Activated T-helper 2 cell treated with anti-CD3 and anti-CD28 coated beads, Interferon-gamma antibody, Interleukin-2, Interleukin-4, amounts not matched to agents 10 μg/mL and 5 μg/mL and 100 μg/mL, durations not matched to agents 14 hours and 24 hours and 36 hours (primary cell): ENCODE measurements at places on chromosomes 5 and 9.

- no peak for DNase-seq
Measured at GRCh38 chr5:172762214-172763119, 8.5 kb downstream of the DUSP1 start.

GRCh38 chr9:77999231-77999631 lies 32.4 kb downstream of the GNAQ start:
- no peak for DNase-seq

DNA sequence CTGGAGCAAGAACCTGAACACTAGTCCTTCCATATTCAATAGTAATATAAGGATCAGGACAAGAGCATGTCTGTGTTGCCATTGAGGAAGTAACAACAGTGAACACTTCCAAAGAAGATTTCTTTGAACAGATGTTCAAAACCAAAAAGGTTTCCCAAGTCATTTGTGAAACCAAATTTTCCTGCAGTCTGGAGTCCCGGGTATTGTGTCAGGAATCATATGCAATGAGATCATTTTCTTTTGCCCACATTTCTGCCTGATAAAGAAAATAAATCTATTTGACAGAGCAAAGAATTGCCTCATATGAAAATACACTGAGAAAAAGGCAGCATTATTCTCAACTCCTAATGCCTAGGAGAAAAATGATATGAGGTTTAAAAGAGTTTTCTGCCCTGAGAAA lies 151.7 kb downstream of the SNX18 start:
- DNase-seq: no peak

DNA sequence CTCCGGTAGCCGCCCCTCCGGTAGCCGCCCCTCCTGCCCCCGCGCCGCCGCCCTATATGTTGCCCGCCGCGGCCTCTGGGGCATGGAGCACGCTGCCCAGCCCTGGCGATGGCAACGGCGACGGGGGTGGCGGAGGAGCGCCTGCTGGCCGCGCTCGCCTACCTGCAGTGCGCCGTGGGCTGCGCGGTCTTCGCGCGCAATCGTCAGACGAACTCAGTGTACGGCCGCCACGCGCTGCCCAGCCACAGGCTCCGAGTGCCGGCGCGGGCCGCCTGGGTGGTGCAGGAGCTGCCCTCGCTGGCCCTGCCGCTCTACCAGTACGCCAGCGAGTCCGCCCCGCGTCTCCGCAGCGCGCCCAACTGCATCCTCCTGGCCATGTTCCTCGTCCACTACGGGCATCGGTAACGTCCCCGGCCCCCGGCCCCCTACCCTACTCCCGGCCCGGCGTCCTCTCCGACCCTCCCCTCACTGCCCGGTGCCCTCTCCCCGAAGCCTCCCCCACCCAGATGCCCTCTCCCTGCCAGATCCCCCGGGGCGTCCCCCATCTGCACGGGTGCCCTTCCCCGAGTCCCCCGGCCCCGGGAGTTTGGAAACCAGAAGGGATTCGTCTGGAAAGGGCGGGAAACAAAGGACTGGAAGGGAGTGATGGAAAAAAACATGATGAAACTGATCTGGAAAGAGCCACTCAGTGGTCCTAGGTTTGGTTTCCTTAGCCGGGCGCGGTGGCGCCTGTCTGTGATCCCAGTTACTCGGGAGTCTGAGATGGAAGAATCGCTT lies 417 bp downstream of the SRD5A1 start:
- no peak for DNase-seq

- DNase-seq: no peak
Measured at GRCh38 chr9:133517711-133518110, 7.0 kb downstream of the MYMK start.

DNA sequence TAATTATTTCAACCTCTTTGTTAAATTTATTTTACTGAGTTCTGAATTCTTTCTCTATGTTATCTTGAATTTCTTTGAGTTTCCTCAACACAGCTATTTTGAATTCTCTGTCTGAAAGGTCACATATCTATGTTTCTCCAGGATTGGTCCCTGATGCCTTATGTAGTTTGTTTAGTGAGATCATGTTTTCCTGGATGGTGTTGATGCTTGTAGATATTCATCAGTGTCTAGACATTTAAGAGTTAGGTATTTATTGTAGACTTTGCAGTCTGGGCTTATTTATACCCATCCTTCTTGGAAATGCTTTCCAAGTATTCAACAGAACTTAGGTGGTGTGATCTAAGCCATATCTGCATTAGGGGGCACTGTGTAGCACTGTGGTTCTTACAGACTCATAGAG lies 70.2 kb upstream of the SLC27A6 start:
- DNase-seq: no peak

- no peak for DNase-seq
Measured at GRCh38 chr5:60494635-60495034, 205.3 kb downstream of the DEPDC1B start.

- no peak for DNase-seq
Measured at GRCh38 chr5:115531787-115532367, 12.7 kb downstream of the FEM1C start.

DNA sequence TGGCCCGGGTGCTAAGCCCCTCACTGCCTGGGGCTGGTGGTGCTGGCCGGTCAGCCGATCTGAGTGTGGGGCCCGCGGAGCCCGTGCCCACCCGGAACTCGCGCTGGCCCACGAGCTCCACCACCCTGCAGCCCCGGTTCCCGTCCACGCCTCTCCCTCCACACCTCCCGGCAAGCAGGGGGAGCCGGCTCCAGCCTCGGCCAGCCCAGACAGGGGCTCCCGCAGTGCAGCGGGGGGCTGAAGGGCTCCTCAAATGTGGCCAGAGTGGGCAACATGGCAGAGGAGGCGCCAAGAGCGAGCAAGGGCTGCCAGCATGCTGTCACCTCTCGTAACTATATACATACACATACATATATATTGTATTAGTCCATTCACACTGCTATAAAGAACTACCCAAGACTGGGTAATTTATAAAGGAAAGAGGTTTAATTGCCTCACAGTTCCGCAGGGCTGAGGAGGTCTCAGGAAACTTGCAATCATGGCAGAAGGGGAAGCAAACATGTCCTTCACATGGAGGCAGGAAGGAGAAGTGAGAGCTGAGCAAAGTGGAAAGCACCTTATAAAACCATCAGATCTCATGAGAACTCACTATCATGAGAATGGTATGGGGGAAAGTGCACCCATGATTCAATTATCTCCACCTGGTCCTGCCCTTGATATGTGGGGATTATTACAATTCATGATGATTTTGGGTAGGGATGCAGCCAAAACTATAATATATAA lies 56.8 kb downstream of the LIX1 start:
- no peak for DNase-seq

DNA sequence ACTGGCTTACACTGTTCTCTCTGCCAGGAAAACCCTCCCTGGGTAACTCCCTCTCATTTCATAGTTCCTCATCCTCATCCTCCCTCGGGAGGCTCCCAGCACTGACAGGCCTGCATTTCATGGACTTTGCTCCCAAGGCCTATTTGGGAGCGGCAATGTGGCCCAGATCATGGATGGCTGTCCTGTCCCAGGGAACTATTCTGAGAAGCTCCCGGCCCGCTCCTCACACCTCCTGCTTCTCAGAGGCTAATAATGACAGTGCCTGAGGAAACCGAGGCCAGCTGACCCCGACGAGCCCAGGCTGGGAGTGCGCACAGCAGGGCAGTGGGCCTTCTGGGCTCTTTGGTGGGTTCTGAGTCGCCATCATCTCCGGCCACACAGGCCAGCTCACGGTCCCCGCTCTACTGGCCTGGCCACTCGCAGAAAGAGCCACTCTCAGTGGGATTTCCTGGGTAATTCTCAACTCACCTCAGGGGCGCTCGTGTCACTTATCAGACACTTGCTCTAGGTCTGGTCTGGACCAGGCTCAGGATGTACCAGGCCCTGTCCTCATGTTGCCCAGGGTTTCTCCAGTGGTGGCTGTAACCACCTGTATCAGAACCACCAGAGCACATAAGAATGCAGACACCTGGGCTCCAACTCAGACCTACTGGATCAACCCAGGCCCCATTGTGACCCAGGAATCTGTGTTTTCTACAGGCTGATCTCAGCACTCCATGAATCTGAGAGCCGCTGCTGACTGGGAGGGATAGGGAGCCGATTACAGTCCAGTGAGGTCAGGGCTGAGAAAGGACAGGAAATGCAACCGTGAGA lies 2.0 kb upstream of the DOLPP1 start:
- no peak for DNase-seq

DNA sequence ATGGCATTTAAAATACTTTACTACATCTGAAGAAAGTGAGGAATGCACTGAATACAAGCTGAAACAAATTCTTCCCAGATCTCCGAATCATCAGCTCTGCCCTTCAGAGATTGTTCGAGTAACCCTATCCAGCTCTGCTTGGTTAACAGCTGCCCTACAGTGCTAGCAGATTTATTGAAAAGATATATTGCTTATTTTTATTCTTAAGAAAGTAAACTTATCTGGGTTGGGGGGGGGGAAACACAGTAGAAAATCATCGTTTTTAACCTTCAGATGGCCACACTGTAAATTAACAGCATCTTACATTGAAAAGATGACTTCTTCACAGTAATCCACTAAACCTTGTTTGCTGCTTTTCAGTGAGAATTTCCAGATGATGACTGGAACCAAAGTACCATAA lies 210.8 kb downstream of the NFIB start:
- no peak for DNase-seq

DNA sequence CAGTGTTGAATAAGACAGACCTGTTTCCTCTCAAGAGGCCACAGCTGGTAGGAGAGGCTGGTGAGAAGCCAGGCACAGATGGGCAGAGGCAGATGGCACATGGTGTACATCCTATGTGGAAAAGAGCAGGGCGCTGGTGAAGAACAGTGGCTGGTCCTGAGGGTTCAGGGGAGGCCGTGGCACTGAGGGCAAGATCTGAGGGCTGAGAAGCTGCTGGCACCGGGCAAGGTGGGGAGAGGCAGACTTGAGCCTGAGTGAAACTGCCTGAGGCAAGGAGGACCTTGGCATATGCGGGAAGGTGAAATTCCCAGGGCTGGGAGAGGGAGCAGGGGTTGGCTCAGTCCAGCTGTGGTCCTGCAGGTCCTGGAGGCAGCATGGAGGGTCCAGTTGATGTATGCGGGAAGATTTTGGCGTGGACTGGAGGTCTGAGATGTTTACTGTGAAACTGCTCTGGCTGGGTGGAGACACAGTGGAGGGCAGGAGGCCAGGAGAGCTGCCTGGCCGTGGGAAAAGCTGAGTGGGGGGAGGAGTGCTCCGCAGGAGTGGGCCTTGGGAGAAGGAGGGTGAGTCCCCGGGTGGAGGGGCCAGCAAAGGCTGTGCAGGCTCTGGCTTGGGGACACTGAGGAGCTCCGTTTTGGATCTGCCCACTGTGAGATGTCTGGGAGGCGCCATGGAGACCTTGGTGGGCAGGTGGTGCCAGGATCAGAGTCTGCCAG lies 2.6 kb downstream of the MAN1B1 start:
- no peak for DNase-seq

- DNase-seq: no peak
Measured at GRCh38 chr5:108531367-108532128, 149.7 kb upstream of the FBXL17 start.

- no peak for DNase-seq
Measured at GRCh38 chr9:104319198-104319597, 184.9 kb upstream of the OR13F1 start.
